ENCODE measurements at places on chromosomes 7 and 10.

- DNase-seq, result no peak
These were observed 1.1 kb upstream of the LARP4B start for GRCh38 chr10:932589-932988.

DNA sequence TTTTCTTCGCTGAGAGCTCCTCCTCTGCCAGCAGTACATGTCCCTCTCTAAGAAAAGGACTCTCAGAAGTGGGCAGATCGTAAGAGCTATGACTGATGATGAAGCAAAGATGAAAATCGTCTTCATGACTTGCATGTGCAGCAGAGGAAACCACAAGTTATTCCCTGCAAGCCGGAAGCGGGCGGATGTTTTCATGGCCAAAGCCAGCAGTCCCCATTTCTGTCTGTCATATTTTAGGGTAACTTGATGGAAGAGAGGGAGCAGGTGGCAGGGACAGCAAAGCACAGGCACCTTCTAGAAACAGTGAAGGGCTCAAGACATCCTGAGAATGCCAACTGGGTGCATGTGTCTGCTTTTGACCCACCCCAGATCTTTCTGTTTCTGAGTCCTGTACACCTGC lies 19.9 kb downstream of the KLF6 start:
- no peak for DNase-seq

DNA sequence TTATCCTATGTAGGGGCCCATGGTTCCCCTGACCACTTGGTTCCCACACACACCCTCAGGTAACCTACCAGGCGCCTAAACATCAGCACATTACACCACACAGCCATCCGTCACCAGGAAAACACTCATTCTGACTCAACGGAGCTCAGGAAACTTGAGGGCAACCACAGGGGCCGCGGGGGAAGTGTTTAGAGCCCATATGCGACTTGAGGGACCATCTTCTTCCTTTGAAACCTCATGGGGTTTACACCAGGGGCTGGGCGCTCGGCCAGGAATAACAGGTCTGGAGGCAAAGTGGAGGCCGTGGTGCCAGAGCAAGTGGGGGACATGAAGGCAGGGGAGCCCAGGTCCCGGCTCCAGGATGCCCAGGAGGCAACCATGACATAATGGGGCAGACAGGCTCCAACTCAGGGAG lies 1.5 kb downstream of the STX1A start:
- no peak for DNase-seq

- DNase-seq, result no peak
These were observed 9.5 kb upstream of the SUN1 start for GRCh38 chr7:822692-823276.

DNA sequence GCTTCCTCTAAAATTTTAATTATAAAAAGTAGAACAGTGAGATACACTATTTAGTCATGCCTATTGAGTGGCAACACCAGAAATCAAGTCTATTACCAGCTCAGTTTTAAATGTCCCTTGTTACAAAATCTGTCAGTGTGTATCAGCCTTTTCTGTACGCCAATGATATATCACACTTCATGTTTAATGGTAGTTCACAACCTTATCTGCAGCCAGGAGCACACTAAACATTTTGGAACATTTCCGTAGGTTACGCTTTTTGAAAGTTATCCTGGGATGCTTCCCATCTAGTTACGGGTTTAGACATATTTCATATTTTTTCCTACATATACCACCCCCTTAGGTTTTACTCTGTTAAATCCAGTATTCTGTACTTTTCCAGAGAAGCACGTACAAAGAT lies 5.4 kb downstream of the HNRNPA2B1 start:
- DNase-seq, result no peak

DNA sequence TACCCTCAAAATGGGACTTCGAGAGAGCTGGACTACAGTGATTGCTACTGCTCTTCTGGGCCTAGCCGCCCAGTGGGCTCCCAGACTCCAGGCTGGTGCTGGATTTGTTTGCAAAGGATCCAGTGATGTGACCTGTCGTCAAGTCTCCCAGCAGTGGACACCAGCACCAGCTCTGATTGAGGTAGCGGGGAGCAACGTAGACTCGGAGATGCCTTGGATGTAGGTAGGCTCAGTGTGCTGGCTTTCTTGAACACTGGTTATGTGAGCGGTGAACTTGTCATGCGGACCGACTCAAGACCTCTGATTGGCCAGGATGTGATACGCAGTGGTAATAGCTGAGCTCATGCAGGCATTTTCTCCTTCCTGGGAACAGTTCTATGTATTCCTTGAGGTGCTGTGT lies 19.4 kb downstream of the AKR1C2 start:
- DNase-seq, result no peak

- DNase-seq, result no peak
These were observed 765 bp downstream of the SLC25A40 start for GRCh38 chr7:87875151-87876039.

- no peak for DNase-seq
These were observed 84.5 kb upstream of the OIT3 start for GRCh38 chr10:72809006-72809405.

DNA sequence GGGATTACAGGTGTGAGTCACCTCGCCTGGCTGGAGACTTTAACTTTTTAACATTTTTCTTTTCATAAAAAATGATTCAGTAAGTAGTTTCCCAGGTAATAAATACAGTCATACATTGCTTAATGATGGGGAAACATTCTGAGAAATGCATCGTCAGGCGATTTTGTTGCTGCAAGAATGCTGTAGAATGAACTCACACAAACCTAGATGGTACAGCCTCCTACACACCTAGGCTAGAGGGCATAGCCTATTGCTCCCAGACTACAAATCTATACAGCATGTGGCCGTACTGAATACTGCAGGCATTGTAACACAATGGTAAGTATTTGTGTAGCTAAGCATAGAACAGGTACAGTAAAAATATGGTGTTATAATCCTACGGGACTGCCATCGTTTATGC lies 108.5 kb upstream of the SFMBT2 start:
- DNase-seq, result no peak

DNA sequence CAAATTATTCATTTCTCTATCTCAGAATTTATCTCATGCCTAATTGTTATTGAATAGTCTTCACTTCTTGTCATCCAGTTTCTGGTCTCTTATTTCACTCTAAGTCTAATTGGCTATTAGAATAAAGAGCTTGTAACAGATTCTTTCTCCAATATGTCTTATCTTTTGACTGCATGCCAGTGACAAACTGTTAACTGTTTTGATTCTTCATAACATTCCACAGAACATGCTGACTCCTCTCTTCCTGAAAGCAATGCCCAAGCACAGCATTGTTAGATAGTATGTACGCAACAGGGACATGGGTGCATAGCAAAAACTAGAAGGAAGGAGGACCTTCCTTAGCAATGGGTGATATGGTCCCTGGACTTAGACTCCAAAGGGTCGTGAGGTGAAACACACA lies 65.4 kb downstream of the TRUB1 start:
- DNase-seq, result no peak

GRCh38 chr10:117861329-117861728 lies 185.4 kb downstream of the RAB11FIP2 start:
- DNase-seq, result no peak

GRCh38 chr10:4397337-4397736 lies 428.7 kb upstream of the AKR1E2 start:
- no peak for DNase-seq

GRCh38 chr10:77103213-77103612 lies 534.4 kb downstream of the KCNMA1 start:
- no peak for DNase-seq

GRCh38 chr10:28087661-28088351 lies 88.9 kb upstream of the ODAD2 start:
- no peak for DNase-seq

DNA sequence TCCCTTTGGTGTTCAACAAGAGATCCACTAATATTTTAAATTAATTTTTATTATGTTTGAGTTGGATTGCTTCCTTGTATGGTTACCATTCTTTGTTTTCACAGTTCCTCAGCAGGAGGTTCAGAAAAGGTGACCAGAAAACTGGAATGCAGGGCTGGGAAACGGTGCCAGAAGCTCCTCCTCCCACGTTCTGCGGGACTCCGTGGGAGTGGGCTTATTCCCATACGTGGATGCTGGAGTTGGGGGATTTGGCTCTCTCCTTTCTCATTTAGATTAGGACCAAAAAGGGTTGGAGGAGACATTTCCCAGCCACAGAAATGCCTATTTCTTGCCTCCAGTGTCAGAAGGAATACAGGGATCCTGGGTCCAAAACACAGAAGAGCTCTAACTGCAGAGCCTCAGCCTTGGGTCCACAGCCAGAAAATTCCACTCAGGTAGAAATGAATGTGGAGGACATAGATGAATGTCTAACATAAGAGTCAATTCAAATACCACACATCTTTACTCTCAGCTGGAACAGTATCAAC lies 56.0 kb downstream of the SORBS1 start:
- no peak for DNase-seq

GRCh38 chr7:155230169-155230593 lies 67.5 kb upstream of the INSIG1 start:
- no peak for DNase-seq

- no peak for DNase-seq
These were observed 13.9 kb downstream of the RHBDD2 start for GRCh38 chr7:75892634-75893272.

GRCh38 chr10:1297566-1298301 lies 241.5 kb downstream of the WDR37 start:
- no peak for DNase-seq

- DNase-seq, result no peak
These were observed 156.3 kb upstream of the KMT2E start for GRCh38 chr7:104857458-104858425.

- DNase-seq, result no peak
These were observed 133.8 kb downstream of the TCERG1L start for GRCh38 chr10:131177431-131178327.

- no peak for DNase-seq
These were observed 3.0 kb upstream of the HOXA2 start for GRCh38 chr7:27105301-27106031.

GRCh38 chr10:77787440-77787839 lies 139.1 kb downstream of the DLG5 start:
- DNase-seq, result no peak

DNA sequence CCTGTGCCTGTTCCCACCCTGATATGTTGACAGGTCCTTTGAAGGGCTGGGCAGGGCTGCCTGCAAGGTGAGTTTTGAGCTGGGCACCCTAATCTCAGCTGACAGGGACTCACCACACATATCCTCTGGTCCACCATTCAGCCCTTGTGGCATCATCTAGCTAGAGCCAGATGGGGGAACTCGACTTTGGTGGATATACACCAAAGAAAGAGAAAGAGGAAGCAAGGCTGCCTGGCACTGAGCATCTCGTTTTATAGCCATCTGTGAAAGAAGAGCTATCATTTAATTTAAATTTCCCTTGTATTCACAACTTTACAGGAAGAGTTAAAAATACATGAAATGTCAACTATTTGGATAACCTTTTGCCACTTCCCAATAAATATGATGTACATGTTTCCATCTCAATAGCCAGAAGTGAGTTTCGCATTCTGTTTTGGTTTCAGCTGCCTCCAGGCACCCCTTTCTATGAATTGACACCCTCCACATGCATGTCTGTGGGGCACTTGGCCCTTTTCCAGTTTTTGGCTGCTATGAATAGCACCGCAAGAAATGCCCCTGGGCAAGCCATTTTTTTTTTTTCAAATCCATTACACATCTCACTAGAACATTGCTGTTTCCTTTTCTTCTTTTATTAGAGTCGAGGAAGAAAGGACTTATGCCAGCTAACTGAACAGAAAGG lies 22.9 kb upstream of the GRB10 start:
- no peak for DNase-seq

DNA sequence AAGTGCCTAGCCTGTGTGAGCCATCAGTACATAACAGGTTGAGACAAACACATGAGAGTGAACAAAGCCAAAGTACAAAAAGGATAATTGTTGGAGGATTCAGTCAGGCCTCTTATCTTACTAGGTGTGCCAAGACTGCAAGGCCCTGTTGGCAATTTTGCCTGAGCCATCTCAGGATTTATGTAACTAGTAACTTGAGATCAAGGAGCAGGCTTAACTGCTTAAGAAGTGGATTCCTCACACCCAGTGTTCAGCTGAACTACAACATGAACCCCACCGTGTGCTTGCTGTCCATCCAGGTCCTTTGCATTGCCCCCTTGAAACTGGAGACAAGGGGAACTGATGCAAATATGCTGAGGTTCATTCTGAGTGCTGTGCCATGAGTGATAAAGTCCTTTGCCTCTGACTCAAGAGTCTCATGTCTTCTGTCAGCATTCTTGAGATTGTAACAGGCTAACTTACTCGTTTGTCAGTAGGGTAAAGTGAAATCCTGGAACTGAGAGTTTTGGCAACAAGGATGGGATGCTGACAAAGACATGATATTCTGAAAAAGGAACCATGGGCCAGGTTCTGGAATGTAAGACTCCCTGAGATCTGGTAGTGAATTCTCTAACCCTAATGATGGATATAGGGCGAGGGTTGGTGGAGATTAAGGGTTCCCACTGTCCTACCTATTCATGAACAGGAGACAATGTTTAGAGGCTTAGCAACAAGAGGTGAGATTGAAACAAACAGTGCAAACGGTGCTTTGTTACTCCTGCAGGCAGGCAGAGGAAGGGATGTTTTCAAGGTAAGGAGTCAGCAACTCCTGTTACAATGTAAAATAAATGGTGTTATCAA lies 44.1 kb upstream of the GATAD1 start:
- DNase-seq, result no peak

- DNase-seq, result no peak
These were observed 4.0 kb upstream of the MINPP1 start for GRCh38 chr10:87500646-87501048.

- no peak for DNase-seq
These were observed 338 bp downstream of the SDK1 start for GRCh38 chr7:3301449-3301731.

- no peak for DNase-seq
These were observed 189.5 kb downstream of the DNAJB6 start for GRCh38 chr7:157526005-157526912.
